ENCODE measurements at places on chromosomes 16 and 17.

- DNase-seq, result no peak
These were observed 136.7 kb downstream of the XYLT1 start for GRCh38 chr16:17334096-17334495.

GRCh38 chr17:19743101-19744100 lies 4.7 kb downstream of the ALDH3A1 start:
- DNase-seq, result no peak

DNA sequence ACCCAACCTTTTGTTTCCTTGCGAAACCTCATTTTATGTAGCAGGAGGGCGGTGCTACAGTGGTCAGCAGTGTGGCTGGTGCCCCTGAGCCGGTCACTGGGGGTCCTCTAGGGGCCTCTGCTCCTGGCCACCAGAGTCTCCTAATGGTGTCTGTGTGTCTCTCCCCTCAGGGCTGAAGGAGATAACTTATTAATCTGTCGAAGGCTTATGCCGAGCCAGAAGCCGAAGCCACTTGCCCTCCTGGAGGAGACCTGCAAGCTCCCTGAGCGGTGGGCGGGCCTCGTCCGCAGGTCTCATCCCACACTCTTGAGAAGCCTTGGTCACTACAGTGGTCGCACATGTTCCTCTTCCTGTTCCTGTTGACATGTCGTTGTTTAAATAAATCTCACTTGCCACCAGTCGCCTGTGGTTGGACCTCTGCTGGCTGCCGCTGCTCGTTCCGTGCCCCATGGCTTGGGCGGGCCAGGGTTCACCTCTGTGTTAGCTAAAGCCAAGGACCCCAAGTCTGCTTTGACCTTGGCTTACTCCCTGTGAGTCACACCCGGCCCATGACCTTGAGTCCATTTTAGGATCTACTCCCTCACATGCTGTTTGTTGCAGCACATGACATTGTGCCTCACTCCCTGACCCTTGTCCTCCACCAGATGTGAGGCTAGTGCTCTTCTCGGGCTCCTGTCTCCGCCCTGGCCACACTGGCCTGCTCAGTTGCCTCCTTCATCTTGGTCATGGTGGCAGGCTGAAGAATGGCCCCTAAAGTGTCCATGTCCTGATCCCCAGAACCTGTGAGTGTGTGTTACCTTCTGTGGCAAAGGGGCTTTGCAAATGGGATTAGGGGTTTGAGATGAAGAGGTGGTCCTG lies 38.7 kb upstream of the AQP8 start:
- DNase-seq, result no peak

DNA sequence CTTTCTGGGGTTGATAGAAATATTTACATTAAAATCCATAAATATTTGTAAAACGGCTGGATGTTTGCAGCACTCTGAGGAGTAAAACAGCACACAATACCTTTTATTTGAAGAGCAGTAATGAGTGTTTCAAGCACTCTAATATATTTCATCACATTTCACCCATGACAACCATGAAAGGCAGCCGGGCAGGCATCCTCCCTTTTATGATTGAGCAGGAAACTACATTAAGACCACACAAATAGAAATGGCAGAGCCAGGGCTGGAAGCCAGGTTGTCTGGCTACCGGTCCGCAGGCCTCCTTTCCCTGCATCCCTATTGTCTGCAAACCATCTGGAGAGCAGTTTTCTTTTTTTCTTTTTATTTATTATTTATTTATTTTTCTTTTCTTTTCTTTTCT lies 23.1 kb upstream of the GPRC5C start:
- DNase-seq, result no peak

- DNase-seq, result no peak
These were observed 30.1 kb downstream of the VPS35 start for GRCh38 chr16:46658925-46659324.

GRCh38 chr17:56638591-56639051 lies 45.1 kb downstream of the NOG start:
- no peak for DNase-seq

DNA sequence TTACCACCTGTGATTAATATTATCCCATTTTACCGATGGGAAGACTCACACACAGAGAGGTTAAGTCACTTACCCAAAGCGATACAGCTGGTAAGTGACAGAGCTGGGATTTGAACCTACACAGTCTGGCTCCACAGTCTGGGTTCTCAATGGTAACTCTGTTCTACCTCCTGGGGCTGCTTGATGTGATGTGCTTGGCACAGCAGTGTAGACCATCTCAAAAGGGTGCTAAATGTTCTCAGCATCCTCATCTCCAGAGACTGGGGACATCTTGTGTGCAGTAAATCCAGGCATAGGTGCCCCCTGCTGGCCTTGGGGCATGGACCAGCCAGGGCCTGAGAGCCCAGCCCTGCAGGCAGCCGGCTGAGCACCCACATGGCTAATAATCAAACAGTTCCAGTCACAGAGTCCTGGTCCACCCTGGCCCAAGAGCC lies 15.4 kb upstream of the KATNB1 start:
- DNase-seq, result no peak
